ENCODE measurements at places on chromosomes 7 and 10.

DNA sequence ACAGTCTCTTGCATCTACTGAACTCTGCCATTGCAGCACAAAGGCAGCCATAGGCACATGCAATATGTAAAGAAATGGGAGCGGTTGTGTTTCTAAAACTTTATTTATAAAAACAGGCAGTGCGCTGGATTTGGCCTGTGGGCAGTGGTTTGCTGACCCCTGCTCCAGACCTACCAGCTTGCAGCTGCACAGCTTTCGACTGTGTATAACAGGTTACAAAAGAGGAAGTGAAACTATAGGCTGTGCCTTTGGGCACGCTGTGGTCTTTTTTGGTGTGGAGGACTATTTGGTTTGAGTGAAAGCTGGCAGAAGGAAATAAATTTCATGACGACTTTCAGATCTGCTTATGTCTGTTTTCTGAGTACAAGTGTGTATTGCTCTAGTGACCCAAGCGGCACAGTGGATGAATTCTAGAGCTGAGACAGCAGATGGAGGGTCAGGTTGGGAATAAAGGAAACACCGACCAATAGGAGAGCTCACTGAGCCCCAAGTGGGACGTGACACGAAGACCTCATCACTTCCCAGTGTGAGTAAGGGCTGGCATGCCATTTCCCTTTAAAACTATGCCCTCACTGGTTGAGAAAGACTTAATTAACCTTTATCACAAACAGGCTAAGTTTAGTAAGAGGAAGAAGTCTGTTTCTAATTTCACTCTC is 152.7 kb downstream of the ANK3 start:
- no peak for DNase-seq

- no peak for DNase-seq
These were observed 922.9 kb upstream of the LRRN3 start for GRCh38 chr7:110168010-110168409.

DNA sequence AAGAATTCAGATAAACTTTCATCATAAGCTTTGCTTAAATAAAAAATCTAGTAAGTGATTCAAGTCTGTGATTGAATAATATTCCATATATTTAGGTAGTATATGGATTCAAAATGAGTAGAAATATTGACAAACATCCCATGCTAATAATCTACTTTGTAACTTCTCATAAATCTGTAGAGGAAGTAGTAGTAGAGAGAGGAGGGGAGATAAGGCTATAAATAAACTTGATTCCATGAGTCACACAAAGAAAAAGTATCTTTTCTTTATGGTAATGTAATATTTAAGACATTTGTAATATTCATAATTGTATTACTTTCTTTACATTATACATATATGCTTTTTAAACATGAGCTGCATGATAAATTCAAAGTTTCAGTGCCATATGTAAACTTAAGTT is 25.6 kb upstream of the CD36 start:
- DNase-seq: no peak

DNA sequence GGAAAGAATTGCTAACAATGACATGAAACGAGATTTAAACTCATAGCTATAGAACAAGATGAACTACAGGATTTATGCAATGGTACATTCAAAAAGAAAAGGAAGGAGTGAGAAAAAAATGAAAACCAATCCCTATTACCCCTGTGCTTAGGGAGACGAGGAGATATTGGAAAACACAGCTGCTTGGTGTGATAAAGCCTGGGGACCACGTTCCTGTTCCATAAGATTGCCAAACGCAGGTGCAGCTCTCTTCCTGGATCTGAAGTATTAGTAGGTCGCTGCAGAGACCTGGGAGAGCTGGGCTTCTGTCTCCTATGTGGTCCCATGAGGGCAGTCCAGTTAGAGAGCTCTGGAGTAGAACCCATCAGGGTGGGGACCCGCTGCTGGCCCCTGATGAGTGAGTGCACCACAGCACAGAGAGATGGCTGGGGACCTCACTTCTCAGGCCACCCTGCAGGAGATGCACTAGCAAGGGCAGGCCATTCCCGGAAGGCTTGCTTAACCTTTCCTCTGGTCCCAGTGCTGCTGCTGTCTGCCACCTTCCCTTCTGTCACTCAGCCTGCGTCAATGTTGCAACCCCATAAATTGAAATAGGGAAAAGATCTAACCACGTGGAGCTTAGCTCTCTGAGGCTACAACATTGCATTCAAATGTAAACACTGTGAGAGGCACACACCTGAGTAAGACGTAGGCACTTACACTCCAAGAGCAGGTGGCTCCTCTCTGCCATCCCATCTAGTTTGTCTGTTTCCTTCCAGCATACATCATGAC is 57.9 kb downstream of the MTPN start:
- DNase-seq: no peak
